ENCODE measurements at places on chromosomes 2 and 18.

DNA sequence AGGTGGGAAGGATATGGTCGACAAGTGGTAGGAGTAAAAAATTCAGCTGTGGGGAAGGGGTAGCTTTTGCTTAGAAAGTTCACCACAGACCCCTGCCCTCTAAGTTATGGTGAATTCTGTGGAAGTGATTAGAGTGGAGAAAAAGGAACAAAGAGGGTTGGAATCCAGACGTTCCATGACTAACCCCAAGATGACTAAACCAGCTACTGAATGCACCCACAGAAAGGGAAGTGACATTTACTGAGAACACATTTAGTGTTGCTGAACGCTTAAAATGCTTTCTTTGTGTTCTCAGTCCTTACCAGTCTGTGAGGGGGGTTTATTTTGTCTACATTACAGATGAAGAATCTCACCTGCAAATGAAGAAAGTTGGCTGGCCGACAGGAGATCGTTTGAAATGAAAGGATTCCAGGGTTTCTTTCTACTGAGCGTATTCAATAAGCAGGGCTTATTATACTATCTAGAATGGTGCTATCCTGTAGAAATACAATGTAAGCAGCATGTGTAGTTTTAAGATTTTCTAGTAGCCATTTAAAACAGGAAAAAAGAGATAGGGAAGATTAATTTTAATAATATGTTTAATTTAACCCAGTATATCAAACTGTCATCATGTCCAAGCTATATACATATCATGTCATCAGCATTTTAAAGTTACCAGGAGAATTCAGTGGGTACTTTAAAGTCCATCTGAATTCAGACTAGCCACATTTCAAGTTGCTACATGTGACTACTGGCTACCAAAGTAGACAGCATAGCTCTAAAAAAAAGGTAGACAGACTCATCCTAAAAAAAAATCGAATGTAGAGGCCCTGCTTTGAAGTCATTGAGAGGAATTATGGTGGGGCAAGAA, 60.1 kb downstream of the LIMS1 start:
- DNase-seq = no peak

- no peak for DNase-seq
Observed at GRCh38 chr18:79560042-79560860, 119.4 kb upstream of the CTDP1 start.

DNA sequence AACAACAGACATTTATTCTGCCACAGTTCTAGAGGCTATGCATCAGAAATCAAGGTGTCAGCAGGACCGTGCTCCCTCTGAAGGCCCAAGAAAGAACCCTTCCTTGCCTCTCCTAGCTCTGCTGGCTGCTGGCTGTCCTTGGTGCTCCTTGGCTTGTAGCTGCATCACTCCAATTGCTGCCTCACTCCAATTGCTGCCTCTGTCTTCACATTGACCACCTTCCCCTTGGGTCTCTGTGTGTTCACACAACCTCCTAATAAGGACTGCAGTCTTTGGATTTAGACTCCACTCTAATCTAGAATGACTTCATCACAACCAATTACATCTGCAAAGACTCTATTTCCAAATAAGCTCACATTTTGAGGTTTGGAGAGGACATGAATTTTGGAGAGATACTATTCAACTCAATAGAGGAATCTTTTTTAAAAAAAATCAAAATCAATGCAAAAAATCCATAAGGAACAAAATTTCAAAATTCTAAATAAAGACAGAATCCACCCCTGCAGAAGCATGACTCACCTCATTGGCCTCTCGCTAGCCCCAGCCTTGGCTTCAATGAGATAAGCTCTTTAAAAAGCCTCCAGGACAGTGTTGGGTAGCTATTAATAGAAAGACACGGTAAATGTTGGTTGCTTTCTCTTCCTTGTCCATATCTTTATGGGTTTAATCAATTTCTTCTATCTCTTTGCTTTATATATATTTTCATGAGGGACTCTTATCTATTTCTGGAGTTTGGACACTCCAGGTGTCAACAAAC, 267.6 kb upstream of the MGAT5 start:
- no peak for DNase-seq

DNA sequence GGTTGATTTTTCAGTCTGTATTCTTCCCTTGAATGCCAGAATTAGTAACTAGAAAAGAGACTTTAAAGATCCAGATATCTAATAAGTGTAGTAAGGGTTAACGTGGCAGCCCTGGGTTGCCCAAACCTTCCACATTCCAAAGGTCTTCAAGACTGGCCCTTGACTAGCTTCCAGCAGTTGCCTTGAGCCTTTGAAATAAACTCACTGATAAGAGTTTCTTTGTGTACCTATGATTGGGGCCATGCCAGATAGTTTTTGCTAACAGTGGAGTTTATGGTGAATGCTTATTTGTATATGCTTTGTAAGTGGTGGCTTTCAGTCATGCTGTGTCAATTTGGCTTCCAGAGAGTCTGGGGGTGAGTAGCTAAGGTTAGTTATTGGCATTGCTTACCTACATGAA, 722.3 kb downstream of the RNF144A start:
- DNase-seq = no peak

DNA sequence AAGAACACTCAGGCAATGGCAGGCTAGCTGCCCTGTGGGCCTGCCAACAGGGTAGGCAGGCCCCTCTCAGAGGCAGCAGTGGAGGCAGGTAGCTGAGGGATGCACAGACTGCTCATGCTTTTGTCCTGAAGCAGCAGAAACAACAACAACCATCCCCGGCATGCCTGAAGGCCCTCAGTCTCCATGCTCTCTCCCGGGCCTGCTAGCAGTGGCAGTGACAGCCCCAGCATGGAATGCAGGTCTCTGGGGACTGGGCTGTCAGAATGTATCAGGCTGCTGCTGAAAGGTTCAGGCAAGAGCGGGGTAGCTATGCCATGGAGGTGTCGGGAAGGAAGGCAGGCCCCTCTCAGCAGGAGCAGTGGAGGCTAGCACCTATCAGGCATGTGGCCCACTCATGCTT, 209.8 kb downstream of the KCNJ3 start:
- DNase-seq = no peak

- DNase-seq = peak; percentile 84
Observed at GRCh38 chr18:23231340-23232021, 96.2 kb downstream of the CABLES1 start.

DNA sequence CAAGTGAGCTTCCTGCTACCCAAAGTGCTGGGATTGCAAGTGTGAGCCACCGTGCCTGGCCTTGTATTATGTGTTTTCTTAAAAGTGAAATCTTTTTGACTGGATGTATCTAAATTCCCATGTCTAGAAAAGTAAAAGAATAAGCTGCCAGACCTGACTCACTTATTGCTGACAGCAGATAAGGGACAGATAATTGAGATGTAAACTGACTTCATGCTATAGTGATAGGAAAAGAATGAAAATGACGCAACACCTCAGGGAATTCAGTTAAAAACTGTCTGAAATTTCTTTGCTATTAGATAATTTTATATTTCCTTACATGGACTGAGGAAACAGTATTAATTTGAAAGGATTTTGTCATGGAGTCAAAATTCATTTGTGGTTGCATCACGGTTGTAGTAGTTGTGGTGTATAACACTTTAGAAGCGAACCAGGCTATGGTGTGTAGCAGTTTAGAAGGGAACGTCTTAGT, 19.4 kb downstream of the TTC27 start:
- DNase-seq = no peak

DNA sequence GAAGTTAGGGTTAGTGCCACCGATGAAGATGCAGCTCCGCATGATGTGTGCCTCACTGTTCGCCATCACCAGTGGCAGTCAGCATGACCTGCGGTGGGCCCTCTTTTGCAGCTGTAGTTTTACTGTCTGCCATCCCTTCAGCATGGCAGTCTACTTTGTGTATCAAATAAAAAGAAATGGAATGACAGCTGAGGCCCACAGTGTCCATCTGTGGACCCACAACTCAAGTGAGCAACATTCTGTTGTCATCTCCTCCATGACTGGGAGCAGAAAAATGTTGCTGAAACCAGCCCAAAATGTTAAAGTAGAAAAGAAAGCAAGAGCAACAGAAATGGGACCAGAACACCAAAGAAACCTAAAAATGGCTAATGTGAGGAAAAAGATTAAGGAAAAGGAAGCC, 128.7 kb downstream of the MEP1B start:
- DNase-seq = no peak

GRCh38 chr2:182858671-182859070, 7.8 kb downstream of the FRZB start:
- DNase-seq = no peak

- DNase-seq = no peak
Observed at GRCh38 chr2:102337481-102338386, 17.9 kb upstream of the IL18R1 start.

DNA sequence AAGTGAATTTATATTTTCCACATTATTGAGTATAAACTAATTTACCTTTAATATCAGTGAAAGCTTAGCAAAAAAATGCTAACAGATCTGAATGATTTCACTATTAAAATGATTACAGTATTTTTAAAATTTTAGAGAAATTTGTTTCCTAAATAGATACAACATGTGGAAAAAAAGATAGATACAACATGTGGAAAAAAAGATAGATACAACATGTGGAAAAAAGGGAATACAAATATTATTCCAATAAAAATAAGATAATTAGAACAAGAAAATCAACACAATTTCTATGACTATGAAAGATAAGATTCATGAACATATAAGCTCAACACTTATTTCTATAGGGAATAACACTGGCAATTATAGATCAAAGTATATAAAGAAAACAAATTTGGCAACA, 865.9 kb upstream of the VRK2 start:
- no peak for DNase-seq

GRCh38 chr2:233339427-233339826, 14.9 kb upstream of the DGKD start:
- DNase-seq = no peak

GRCh38 chr2:10552871-10553245, 104.7 kb upstream of the ODC1 start:
- DNase-seq = no peak

Data from memory B cell (primary cell).